ENCODE measurements at places on chromosomes 1 and 21. TPM values are rescaled to one million over a fixed set of nuclear protein-coding genes. Genes with fewer than 3 reads are reported as not detected.

FAM151A gene
- not detected for total RNA-seq

ADORA1 gene
- 1.8 TPM for total RNA-seq

SLC44A3 gene
- 13.8 TPM for total RNA-seq

SOAT1 gene
- 31.3 TPM for total RNA-seq

KCNE2 gene
- 2.2 TPM for total RNA-seq

GJA9 gene
- total RNA-seq, result not detected

GRCh38 chr1:57620605-57621004 is 196.7 kb upstream of the DAB1 start:
- DNase-seq, result no peak

DNA sequence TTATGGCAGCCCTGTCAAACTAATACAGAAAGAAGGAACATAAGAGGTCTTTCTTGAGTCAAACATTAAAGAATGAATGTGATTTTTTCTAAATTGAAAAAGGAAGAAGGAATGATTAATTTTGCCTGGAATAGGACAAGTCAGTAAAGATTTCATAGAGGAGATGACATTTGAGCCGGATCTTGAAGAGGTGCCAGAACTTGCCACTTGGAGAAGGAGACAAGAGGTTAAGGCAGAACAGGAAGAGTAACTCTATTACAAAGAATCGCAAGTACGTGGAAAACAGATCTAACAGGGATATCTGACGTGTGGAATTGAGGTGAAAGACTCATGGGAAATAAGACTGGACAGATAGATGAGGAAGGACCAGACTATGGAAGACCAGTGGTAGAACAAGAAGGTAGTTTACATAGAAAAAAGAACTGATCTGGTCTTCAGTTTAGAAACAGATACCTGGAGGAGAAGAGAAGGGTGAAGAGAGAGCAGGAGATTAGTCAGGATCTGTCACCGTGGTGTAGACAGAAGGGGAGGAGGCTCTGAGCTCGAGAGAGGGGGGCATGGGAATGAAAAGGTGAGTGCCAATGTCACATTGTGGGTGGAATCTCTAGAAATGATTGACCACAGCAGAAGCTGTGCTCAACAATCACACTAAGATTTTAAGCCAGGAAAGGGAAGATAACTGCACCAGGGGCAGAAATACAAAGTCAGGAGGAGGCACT is 32.5 kb downstream of the RHOU start:
- no peak for DNase-seq

DNA sequence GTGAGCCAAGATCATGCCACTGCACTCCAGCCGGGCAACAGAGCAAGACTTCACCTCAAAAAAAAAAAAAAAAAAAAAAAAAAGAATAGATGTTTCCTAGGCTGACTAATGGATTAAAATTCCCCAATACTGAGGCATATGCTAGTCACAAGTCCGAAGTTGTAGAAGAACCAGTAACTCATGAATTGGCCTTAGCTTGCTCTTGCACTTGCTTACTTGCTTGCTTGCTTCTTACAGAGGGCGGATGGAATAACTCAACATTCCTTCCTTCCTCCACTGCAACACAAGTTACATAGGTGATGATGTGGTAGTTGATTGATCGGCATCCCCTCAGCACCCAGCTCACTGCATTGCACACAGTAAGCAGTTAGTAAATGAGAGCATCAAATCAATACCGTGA is 2.8 kb upstream of the TARS2 start:
- no peak for DNase-seq

DNA sequence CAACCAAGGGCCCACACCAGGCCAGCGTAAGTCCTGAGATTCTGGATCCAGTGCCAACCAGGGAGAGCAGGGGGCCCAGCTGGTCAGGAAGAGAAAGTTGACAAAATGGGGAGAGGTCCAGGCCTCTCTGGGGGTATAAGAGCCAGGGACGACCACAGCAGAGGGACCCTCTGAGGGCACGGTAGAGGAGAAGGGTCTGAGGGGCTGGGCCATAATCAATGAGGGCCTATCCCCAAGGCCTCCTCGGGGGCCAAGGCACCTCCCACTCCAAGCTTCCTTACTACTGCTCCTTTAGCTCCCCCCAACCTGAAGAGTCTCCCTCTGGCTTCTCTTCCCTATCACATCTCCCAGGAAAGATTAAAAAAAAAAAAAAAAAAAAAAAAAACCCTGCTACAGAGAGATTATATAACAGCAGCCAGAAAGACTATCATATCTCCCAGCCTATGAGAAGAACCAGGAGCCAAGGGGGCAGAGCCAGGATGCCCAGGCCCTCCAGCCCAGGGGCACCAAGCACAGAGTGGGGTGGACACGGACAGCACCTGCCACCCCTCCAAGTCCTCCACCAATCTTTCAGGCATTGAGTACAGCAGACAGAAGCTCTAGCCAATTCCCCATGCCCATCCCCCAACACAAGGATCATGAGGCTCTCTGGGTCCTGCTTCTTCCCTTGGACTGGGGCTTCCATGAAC is 2.7 kb downstream of the MEF2D start:
- DNase-seq, result peak; percentile 58

DNA sequence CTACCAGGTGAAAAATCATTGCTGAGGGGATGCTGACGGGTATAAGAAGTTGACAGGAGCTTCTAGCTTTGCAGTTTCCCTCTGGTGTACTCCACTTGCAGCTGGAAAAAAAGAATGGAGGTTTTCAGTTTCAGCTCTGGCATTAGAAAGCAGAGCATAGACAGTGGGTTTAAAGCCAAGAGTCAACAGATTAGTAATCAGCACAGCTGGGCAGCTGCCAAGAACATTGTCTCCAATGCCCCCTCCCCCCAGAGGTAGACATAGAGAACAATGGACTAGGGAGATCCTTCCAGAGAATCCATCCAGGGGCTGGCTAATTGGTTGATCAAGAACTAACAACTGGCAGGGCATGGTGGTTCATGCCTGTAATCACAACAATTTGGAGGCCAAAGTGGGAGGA is 10.1 kb upstream of the ZBTB8B start:
- no peak for DNase-seq

DNA sequence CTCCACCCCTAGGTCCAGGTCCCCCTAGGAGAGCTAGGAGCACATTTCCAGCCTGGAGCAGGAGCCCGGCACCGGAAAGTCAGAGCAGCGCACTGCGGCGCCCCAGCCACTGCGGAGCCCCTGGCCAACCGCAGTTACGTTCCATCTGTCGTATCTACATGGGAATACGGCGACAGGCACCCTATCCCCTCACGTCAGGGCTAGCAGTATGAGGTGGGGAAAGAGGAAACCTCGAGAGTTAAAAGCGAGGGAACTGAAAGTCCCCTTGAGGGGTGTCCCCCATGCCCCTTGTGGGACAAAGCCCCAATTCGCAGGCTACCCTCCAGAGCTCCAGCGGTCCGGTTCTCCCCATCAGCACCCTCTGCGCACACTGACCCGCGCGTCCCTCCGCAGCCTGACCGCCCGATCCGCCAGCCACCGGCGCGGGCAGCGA is 995 bp downstream of the COLGALT2 start:
- peak; percentile 64 for DNase-seq

- DNase-seq, result no peak
Observed at GRCh38 chr1:196136396-196136795, 471.8 kb downstream of the KCNT2 start.

DNA sequence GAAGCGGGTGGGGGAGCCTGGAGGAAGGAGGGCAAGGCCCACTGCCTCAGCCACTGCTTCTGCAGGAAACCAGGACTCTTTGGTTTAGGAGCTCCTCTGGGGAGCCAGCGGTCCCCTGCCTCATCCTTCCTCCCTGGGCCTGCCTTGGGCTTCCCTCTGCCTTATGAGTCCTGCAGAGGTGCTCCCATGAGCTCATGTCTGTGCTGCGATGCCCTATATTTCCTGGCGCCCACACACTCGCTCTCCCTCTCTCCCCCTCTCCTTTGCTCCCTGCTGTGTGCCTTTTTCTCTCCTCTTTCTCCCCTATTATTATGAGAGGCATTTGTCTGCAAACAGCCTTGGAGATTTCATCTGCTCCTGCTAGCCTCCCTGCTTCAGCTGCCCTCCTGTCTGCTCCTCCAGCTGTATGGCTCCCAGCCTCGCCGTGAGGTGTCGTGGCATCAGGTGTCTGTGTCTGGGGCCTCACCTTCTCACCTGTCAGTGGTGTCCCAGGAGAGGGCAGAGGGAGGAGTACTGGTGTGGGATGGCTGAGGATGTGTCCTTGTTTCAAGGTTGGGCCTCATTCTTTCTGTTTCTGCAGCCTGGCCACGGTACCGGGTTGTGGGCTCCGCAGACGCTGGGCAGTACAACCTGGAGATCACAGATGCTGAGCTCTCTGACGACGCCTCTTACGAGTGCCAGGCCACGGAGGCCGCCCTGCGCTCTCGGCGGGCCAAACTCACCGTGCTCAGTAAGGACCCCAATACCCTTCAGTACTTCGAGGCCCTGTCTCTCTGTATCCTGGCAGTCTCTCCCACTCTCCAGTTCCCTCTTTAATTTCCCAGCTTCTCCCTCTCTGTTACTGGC is 84.2 kb downstream of the KIRREL1 start:
- DNase-seq, result no peak

DNA sequence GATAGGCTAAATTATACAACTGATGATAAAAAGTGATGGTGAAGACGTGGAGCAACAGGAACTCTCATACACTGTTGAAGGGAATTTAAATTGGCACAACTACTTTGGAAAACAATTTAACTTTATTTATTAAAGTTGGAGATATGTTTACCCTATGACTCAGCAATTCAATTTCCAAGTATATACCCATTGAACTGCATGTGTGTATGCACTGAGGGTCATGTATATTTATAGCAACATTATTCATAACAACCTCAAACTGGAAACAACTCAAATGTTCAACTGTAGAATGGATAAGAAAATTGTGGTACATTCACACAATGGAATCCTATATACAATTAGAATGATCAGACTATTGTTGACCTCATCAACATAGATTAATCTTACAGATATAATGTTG is 16.5 kb upstream of the BCAS2 start:
- no peak for DNase-seq

DNA sequence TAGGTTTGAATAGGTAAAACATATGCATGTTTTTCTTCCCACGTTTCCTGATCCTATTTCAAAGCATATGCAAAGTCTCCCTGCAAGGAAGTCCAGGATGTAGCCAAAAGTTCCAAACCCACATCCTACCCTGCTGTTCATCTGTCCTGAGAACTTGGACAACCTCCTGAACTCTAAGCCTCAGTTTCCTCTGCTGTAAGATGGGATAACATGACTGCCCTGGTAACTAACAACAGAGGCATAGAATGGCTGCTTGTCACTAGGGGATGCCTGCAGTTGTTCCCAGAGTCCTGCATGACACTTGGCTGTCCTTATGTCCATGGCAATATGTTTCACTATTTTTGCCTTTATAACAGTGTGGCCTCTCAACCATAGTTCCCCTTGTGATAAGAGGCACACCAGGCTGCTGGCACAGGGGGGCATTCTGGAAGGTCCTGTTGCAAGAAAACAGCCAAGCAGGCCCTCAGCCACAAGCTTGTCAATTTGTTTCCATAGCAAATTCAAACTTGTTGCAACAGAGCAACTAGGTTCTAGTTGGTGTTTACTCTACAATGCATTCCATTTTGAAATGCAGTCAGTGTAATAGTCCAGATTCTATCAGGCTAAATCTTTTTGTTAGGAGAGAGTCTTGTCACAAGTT is 1.5 kb upstream of the HDGF start:
- peak; percentile 50 for DNase-seq

DNA sequence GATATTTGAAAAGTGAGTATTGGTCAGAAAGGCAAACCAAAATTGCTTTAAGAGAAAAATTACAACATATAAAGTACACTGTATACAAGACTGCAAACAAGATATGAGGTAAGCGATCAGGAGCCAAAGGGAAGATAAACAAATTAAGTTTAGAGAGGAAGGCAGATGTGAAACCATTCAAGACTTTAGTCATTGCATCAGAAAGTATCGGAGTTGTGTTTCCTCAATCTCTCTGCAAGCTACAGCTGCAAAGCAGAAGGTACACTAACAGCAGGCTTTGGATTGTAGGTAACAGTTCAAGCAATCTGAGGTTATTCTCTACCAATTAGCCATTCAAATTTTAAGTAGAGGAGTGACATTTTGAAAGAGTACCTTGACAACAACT is 21.3 kb upstream of the TLCD4 start:
- DNase-seq, result no peak

DNA sequence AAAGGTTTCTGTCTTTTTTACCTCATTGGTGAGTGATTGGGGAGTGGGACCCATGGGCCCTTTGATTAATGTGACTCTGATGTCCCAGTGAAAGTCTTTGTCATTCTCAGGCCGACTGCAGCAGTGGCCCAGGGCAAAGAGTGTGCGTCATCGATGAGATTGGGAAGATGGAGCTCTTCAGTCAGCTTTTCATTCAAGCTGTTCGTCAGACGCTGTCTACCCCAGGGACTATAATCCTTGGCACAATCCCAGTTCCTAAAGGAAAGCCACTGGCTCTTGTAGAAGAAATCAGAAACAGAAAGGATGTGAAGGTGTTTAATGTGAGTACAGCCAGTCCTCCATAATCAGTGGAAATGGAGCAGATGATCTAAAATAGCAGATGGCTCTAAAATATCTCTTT is 19.4 kb downstream of the NTPCR start:
- DNase-seq, result no peak

- no peak for DNase-seq
Observed at GRCh38 chr21:21688889-21689288, 690.7 kb downstream of the NCAM2 start.

DNA sequence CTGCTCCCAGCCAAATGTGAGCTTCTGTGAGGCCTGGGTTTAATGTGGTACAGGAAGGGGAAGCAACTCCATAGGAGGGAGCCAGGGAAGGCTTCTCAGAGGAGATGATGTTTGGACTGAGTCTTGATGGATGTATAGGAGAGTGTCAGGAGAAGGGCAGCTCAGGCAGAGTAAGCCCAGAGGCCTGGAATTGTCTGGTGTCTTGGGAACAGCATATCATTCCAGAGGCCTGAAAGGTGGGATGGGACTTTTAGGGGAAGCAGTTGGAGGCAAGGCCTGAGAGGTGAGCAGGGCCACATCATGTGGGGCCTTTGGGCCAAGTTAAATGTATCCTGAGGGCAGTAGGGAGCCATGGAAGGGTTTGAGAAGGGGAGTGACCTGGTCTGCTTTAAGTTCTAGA is 148.6 kb upstream of the WNT4 start:
- DNase-seq, result no peak

DNA sequence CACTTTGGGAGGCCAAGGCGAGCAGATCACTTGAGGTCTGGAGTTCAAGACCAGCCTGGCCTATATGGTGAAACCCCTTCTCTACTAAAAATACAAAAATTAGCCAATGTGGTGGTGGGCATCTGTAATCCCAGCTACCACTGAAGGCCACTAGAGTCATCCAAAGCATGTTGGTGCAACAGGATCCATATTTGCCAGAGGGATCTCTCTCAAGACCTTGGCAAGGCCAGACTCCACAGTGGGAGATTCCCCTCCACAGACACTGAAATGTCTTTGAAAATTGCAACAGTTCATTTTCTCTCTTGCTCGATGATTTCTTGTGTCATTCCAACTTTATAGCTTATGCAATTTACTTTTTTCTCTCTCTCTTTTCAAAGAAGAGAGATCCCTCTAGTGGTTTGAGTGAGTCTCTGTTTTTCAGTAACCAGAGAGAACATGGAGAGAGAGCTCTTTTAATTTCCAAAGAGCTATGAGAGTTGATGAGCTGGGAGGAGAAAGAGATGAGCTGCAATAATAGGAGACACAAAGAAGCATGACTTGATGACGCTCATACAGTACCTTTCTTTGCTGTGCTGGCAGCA is 176.8 kb upstream of the USP25 start:
- DNase-seq, result no peak

GRCh38 chr1:115170961-115171392 is 81.7 kb upstream of the TSPAN2 start:
- no peak for DNase-seq

GRCh38 chr1:234368320-234369032 is 4.8 kb upstream of the COA6 start:
- DNase-seq, result no peak

Measured in sciatic nerve (tissue), 2 donors.